ENCODE measurements at places on chromosomes 6 and 20.

DNA sequence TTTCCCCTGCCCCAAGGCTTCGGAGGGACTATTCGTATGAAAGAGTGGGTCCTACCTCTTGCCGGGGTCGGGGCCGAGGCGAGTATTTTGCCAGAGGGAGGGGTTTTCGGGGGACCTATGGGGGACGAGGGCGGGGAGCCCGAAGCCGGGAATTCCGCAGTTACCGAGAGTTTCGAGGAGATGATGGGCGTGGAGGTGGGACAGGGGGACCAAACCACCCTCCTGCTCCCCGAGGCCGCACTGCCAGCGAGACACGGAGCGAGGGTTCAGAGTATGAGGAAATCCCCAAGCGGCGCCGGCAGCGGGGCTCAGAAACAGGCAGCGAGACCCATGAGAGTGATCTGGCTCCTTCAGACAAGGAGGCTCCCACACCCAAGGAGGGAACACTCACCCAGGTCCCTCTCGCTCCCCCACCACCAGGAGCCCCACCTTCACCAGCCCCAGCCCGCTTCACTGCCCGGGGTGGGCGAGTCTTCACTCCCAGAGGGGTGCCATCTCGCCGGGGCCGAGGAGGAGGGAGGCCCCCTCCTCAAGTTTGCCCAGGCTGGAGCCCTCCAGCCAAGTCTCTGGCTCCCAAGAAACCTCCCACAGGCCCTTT is 11.3 kb downstream of the PRRC2A start:
- no peak for DNase-seq

DNA sequence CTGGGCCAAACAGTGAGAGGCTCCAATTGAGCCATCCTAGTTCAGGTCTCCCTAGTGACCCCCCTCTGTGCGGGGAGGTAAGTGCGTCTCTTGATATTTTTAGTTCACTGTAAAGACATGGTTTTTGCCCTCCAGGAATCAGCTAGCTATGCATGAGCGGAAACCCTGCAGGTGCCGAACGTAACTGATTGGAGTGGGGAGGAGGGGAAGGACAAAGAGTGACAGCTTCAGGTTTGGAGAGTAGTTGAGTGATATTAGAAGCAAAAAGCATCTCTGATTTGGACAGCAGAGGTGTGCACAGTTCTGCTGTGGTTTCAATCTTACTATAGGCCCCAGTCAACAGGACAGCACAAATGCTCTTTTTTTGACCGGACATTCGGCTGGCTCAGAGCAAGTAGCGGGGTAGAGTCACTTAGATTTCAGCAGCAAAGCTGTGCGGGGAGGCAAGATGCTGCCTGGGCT is 31.8 kb downstream of the TBC1D7 start:
- DNase-seq: peak; percentile 40

DNA sequence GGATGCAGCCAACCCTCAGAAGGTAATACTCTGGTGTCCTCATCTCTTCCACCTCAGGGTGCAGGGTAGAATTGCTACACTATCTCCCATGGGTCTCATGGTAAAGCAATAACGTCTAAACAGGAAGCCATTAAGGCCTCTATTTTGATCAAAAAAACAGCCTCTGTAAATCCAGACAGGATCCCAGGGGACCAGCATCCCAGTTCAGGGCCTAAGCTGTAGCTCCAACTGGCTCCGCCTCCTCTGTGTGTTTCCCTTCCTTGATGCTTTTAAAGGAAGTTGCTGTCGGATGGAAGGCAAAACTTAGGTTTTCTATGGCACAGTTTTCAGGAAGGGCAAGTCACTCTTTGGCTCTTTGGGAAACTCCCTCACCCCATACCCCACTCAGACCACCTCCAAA is 222.0 kb downstream of the MAFB start:
- DNase-seq: no peak

DNA sequence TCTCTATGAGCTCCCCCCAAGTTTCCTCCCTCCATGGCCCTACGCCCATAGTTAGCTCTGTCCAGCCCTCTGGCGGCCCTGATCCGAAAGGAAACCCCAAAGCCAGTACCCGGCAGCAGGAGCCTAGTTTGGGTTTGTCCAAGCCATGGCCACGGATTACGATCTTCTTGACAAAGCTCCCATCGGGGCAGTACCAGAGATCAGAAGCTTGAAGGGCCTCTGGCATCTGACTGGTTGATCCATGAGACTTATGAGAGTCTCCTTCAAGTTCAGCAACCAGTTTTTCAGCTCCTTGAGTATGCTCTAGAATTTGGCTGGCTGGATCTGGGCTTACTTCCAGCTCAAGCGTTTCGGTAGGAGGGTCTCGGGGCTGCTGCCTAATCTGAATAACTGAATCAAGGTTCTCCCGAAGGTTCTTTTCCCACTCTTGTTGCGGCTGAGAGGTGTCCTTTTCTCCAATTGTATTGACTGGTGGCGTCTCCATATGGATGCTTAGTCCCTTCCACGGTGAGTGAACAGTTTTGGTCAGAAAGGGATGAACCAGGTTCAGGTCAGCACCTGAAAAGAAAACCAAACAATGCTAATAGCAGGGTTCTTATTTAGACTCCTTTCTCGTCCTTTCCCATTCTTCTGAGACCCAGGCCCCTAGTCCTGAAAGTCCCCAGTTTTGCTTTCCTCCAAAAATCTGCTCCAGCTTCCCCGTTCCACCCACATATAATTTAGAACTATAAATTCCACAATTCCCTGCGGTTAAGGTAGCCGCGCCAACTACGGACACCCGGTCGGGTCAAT is 595 bp downstream of the FKBPL start:
- DNase-seq: no peak

GRCh38 chr6:133240511-133241085 is 559 bp upstream of the EYA4 start:
- no peak for DNase-seq

- no peak for DNase-seq
Observed at GRCh38 chr6:151093706-151094105, 146.1 kb upstream of the AKAP12 start.

- peak; percentile 19 for DNase-seq
Observed at GRCh38 chr6:99736302-99736701, 129.7 kb downstream of the PRDM13 start.

DNA sequence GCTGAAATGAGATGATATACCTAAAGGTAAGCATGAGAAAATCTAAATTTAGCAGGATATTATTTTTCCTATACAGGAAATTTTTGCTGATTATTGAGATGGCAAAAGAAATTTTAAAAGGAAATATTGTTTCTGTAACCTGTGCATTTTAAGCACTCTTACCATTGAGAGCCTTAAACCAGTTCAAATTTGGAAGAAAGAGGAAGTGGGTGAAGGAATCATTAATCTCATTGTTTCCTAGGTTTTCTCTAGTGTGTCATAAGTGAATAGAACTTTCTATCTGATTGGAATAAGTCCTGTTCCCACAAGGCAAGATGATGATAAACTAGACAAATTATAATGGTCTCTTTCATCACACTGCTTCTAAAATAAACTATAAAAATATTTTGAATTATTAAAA is 22.4 kb upstream of the FKBP1C start:
- no peak for DNase-seq

DNA sequence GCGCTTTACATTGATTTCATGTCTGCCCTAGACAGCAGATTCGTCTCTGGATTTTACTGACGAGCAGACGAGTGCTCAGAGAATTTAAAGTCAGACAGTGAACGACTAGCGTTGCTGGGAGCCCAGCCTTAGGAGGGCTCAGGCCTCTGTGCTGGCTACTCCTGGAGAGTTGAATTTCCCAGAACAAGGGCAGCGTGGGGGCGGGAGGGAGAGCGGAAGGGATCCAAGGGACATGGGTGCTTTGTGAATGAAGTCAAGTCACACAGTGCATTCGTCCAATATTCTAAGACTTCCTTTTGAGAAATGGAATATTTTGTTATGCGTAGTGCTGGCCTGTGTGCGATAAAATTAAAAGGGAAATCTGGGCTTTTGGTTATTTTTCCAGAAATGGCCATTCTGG is 126.5 kb downstream of the MYLK4 start:
- DNase-seq: no peak

- no peak for DNase-seq
Observed at GRCh38 chr6:6260196-6260722, 60.2 kb downstream of the F13A1 start.

DNA sequence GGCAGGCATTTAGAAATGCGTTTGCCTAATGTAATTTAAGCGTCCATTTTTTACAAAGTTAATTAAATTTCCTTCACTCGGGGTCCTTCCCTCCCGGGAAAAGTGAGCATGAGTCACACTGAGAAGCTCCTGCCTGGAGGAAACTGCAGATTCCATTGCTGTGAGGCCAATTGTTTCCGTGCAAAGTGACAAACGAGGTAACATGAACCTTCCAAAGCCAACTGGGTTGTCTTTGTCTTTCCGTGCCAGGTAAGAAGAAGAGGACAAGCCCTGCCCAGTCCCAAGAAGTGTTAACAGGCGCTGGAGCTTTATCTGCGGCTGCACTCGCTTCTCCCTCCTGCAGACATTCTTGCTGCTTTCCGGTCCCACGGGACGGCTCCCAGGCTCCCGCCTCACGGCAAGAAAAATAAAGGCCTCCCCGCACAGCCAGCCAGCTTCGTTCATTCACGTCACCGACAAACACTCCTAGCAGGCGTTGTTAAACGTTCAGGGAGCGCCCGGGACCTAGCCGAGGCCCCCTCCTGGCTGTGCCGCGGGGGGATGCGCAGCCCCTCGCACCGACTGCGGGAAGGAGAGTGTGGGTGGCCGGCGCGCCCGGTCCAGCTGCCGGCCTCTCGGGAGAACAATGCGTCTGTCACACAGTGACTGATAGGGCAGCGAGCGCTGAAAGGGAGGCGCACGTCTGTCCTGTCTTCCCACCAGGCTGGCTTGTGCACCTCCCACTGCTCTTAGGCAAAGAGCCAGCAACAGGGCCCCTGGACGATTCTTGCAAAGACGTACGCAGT is 61.5 kb upstream of the HDDC2 start:
- peak; percentile 78 for DNase-seq

DNA sequence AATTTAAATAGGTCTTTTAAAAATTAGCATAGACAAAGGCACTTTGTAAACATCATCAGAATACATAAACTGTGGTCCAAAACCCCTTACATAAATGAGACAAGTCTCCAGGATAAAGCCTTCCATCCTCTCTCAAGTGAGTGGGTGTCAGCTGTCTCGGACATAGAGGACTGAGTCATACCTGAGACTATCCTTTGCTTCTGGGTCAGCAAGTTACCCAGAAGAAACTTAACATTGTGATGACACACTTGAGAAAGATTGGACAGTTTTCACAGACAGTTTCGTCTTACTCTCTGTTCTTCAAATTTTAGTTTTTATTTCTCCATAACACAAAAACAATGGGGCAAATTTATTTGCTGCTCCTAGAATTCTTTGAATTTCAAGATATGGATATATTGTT is 838.0 kb downstream of the DHX35 start:
- no peak for DNase-seq

DNA sequence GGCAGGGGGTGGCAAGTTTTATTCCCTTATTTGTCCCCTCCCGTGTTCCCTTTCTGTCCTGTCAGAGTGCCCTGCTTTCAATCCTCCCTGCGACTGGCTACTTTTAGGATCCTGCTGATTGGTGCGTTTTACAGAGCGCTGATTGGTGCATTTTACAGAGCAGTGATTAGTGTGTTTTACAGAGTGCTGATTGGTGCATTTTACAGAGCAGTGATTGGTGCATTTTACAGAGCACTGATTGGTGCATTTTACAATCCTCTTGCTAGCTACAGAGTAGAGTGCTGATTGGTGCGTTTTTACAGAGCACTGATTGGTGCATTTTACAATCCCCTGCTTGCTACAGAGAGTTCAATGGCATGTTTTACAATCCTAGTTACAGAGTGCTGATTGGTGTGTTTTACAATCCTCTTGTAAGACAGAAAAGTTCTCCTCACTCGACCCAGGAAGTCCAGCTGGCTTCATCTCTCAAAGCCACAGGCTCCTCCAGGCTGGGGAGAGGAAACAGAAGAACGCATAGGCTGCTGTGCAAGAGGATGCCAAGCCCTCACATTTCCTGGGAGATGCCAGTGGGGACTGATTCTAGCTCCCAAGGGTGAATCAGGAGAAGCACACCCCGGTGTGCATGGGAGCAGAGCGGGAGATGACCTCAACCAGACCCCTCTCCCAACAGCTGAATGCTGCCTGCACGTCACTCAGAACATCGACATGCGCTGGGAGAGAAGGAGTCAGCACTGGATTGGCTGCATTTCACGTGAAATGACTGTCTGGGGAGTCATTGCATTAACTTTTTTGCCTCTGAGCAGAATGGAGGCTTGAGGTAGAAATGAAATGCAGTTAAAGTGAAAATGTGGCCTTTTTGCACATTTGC is 48.3 kb upstream of the SLC22A23 start:
- DNase-seq: no peak

DNA sequence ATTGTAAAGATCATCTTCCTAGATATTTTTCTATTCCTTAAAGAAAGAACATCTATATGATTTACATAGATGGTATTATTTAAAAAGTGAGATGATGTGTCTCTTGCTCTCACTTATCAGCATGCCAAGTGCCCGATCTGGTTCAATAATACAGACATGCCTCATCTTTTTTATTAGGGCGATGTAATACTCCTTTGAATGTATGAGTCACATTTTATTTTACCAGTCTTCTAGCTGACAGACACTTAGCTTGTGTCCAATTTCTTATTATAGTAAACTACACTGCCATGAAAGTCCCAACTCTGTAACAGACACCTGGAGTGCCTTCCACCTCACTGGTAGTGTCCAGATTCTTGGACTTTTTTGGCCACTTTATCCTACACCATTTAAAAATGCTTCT is 586.6 kb upstream of the BTBD3 start:
- DNase-seq: no peak

DNA sequence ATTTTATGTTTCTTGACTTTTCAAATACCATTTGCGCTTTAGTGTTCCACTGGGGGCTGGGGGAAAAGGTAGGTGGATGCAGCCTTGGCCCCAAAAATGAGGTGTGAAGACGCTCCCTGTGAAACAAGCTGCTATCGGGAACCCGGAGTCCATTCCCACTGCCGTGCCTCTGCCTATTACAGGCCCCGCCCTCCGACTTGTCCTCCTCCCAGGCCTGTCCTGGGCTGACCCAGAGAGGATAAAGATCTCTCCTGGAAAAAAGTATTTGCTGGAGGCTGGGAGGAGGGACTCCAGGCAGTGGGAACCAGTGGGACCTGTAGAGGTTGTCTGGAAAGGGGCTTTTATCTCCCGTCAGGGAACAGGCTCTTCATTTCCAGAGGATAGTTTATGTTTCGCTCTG is 215.0 kb downstream of the SLC24A3 start:
- no peak for DNase-seq

DNA sequence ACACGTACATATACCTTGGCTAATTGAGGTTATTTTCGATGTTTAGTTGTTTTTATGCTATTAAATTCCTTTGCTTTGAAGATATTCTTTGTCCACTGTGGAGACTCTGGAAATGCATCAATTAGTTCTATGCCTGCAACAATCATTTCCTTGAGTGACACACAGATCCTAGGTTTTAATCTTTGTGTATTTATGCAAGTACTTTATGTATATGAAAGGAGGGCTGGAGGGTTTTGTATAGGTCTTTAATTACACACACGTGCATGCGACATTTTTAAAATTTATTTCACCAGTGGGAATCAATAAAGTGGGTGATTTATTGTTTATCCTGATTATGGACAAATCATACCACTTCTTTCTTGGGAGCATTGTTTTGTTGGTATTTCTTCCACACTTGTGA is 57.3 kb downstream of the ZFAND3 start:
- DNase-seq: no peak

GRCh38 chr20:43065299-43065698 is 124.4 kb downstream of the PTPRT start:
- DNase-seq: no peak
